ENCODE measurements at places on chromosomes 3 and 15. TPM values are rescaled to one million over a fixed set of nuclear protein-coding genes. Genes with fewer than 3 reads are reported as not detected.
A peak's percentile ranks its signal among the peaks of the same experiment; 100 is the strongest.

GRCh38 chr3:189813647-189814240, 182.6 kb downstream of the TP63 start:
- DNase-seq: no peak

DNA sequence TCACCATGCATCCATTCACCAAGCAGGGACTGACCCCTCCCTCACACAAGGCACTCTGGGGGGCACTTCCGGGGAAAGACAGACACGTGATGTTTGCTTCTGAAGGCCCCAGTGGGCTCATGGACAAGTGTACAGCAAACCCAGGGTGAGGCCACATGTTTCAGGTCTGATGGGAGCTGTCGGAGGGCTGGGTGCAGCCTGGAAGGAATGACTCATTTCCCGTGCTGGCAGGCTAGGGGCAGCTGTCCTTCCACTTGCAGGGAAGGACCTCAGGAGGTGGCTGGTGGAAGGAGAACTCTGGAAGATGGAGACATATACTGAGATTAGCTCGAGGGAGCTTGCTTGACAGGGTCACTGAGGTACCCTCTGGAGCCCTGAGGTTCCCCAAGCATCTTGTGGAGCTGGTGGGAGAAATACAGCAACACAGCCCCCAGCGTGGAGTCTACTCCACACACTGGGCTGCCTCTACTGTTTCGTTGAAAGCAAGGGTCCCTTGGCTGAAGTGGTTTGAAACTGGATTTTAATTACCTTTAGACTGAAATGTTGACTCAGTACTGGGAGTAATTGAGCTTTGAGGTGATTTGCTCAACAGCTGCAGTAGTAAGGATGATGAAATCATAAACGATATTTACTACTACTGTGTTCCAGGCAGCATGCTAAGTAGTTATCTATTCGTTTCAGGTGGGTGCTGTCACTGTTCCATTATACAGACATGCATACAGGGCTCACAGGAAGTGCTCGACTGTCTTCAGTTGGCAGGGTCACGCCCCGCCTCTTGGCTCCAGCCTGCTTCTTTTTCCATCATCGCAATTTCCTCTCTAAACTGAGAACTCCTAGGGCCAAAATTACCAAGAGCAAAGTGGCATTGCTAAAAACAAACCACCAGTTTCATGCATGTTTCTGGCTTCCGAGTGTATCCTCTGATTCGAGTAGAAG, 230.4 kb downstream of the ADAMTS17 start:
- peak; percentile 88 for DNase-seq

The EHD4 gene
- 26.4 TPM for total RNA-seq

- DNase-seq: peak; percentile 7
Observed at GRCh38 chr3:160956785-160957184, 148.4 kb downstream of the B3GALNT1 start.

The HCLS1 gene
- total RNA-seq: 0.56 TPM

DNA sequence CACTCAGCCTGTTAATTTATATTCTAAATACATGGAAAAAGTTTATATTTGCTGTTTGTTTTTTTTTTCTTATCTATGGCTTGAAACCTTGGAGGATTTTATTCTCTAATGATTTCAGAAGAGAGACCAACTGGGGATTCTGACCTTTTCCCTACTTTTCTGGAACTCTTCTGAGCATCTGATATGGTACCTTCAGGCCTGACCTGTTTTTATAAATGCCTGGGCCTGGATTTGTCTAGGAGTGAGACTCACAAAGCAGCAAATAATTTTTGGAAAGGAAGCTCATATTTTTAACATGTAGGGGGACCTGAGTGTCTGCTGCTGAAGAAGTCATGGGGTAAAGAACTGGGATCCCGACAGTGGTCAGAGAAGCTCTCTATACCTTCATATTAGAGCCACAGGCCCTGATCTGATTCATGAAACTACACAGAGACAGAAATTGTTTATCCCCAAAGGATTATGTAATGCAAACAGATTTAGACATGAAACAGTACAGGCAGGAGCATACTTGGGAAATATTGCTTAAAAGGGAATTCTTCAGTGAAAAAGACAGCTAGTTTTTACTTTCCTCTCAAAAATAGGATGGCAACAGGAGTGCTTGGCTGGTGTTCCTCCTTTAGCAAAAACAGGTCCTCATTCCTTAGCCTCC, 15.9 kb downstream of the PPM1L start:
- no peak for DNase-seq

DNA sequence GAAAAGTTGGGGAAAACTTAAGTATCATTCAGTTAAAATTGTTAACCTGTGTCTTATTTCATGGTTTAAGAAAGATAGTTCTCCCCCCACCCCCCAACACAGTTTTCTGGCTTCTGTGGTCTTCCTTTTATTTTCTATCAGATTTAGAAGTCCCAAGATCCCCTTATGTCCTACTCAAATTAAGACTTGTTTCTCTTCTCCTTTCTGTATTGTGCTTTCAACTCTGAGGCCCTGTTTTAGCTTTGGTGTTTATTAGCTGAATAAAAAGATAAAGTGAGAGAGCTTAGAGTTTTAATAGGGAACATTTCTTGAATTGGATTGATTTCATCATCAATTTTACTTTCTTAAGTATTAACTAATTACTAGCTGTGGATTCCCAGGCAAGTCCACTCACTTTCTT, 62.6 kb downstream of the AKAP13 start:
- no peak for DNase-seq

GRCh38 chr3:45582430-45582829, 12.1 kb upstream of the LIMD1 start:
- DNase-seq: peak; percentile 80

The SLC6A11 gene
- total RNA-seq: not detected

DNA sequence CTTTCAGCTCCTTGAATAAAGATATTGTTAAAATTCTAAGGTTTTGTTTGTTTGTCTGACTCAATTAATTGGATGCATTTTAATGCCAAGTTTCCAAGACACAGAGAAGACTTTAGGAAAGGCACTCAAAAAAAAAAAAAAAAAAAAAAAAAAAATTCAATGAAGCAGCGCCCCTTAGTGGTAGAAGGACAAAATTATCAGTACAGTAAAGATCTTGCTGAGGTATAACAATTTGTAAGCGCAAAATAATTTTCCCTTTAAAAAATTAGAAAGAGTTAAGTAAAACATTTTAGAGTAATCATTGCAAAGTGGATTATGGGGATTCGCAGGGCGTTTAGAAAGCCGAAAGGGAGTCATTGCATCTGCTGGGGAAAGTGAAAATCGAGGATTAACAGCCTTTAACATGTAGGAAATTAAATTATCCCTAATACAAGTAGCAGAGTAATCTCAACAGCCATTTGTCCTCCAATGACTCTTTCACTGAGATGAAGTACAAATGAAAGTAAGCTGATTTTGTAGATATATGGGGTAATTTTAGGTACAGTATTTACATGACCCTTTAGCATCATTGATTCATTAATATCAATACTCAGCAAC, 5.8 kb upstream of the DIS3L start:
- peak; percentile 14 for DNase-seq

The PLEKHO2 gene
- 19.0 TPM for total RNA-seq

The MAGEL2 gene
- total RNA-seq: under 0.01 TPM

DNA sequence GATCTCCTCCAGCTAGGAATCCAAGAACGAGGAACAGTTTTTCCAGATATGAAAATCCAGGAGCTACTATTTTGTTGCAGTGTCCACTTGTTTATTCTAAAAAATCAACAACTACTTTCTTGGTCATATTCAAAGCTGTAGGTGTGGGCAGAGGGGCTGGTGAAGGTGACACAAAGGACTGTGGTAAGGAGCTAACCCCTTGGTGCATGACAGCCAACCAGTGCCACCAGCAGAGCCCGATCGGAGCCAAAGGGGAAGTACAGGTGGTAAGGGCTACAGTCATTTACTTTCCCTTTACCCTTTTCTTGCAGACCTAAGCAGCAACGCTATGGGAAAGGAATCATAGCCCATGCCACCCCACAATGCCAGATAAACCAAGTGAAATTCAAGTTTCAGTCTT, 30.7 kb downstream of the PLA1A start:
- DNase-seq: no peak

The WDR49 gene
- total RNA-seq: not detected

DNA sequence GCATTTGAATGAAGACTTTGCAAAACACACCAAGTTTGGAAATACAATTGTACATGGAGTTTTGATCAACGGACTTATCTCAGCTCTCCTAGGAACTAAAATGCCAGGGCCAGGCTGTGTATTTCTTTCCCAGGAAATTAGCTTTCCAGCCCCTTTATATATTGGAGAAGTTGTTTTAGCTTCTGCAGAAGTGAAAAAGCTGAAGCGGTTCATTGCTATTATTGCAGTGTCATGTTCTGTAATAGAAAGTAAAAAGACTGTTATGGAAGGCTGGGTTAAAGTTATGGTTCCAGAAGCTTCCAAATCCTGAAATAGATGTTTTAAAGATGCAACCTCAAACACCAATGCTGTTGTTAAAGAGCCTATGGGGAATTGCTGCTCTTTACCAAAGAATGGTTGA, 11.5 kb downstream of the HTD2 start:
- DNase-seq: no peak

The SPRED1 gene
- 38.3 TPM for total RNA-seq

The SRGAP3 gene
- 1.4 TPM for total RNA-seq

The MUSTN1 gene
- total RNA-seq: not detected

DNA sequence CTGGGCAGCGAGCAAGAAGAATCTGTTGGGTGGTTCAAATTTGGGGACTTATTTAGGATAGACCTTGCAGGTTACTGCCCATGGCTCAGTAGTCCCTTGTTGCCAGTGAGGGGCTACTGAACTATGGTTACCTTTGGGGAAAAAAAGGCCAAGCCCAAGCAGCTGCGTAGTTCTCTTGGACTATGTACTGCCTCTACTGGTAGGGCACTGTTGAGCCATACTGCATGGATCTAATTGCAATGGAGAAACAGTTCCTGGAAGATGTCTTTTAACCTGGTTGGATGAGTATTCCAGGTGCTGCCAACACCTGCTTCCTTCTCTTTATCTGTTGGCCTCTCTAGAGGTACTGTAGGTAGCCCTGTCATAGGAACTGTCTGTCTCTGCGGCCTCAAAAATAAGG, 671.9 kb upstream of the CBLB start:
- no peak for DNase-seq

GRCh38 chr3:197226179-197226578, 72.2 kb downstream of the DLG1 start:
- no peak for DNase-seq

DNA sequence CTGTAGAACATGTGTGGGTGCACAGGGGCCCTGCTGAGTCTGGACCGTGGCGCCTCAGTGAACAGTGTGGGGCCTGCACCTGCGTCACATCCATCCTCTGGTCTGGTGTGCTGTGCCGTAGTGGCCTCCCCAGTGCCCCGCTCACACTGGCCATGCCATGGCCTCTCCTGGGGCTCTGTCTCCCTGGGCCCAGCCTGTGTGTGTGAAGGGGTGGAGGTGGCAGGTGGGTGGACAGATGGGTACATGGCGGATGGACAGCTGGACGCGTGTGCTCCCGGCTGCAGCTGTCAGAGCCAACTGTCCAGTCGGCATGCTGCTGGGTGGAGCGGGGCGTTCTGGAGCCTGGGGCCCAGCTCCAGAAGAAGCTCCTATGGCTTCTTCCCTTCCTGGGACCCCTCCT, 17.8 kb downstream of the PLXNA1 start:
- DNase-seq: no peak

The SERINC4 gene
- total RNA-seq: not detected

DNA sequence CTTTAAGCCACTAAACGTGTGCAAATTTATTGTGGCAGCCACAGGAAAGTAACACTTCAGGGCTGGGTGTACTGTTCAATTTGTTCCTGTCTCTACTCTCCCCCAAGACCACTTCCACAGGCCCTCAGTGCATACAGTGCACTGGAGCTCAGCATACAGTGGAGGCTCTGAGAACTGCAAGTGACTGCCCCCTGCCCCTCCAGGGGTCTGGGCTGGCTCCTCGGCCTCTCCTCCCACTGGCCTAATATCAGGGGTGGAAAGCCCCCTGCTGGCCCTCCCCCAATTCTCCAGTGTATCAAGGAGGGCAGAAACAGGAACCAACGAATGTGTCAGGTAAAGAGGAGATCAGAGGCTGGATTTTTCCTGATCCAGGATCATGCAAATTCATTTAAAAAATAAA, 19.9 kb upstream of the HEG1 start:
- no peak for DNase-seq

DNA sequence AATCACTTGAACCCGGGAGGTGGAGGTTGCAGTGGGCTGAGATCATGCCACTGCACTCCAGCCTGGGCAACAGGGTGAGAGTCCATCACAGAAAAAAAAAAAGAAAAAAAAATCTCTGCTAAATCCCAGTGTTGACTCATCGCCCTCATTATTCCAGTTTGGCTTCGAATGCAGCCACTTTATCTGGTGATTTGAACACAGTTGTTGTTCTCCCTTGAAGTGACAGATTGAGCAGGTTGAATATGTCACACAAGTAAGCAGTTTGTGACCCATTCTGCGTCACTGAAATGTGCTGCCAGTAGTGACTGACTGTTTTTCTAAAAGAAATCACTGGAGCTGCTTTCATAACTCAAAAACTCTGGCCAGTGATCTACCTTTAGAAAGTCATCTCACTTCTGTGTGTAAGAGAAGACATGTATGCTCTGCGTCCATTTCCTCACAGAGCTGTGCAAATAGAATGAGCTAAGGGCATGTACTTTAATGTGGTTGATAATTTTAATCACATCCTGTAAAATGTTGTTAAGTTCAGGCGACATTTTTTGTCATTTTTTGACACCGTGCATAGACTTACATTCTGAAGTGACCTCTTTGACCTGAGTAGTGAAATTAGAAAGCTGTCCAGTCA, 12.5 kb downstream of the DOCK3 start:
- no peak for DNase-seq

GRCh38 chr3:197926418-197926817, 23.6 kb upstream of the RPL35A start:
- no peak for DNase-seq

DNA sequence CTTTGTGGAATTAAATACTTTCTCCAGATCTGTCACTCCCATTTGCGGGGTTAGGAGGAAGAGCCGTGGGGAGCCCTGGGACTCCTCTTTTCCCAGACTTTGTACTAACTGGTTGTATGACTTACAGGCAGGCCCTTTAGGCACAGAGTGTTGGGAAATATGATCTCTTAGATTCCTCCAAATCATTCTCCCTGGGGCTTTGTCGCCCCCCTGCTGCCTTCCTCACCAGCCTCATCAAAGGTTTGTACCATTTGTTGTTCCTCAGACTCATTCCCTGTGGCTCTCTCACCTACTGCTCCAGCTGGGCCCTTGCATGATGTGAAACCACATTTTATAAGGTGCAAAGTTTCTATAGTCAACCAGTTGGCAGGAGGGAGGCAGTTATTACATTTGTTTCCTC, 56.4 kb downstream of the CRYGS start:
- no peak for DNase-seq

GRCh38 chr3:127914584-127914983, 448 bp upstream of the KBTBD12 start:
- DNase-seq: no peak

GRCh38 chr15:35195649-35196048, 110.6 kb upstream of the NANOGP8 start:
- DNase-seq: no peak

The SLC9C1 gene
- not detected for total RNA-seq

DNA sequence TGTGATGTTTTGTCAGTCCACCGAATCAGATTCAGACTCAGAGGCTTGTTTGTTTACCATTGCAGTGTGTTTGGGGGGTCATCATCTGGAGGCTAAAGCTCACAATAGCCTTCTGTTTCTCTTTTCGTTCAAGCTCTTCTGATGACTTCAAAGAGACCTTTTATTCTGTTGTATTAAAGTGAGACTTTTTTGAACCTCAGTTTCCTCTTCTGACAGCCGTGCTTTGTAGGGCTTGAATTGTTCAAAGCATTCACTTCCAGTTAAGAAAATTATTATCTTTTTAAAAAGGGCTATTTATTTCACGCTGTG, 1.3 kb downstream of the PXK start:
- no peak for DNase-seq
